ENCODE measurements at places on chromosomes 13 and 19.

DNA sequence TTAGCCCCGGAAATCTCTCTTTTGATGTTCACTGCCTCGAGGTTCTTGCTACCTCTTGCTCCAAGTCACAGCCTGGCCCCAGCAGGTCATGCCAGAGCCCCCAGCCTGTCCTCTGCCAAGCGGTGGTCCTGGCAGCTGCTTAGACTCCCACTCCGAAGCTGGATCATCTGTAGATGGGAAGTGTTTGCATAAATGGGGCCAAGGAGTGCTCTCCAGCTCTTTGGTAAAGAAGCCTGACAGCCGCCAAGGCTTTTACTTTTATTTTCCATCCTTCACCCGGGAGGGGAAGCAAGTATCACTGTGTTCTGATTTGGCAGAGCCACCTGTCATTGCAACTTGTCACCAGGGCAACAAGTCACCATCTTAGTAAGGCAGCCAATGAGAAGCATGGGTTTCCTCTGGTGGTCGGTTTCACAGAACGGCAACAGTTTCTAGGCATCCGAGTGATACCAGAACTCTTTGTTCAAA, 10.6 kb upstream of the RETN start:
- H3K27me3 ChIP-seq: no peaks in the 10 kb centered on the region
- no peaks in the 10 kb centered on the region for H3K4me1 ChIP-seq
- no peak overlapping the region for H3K4me3 ChIP-seq

DNA sequence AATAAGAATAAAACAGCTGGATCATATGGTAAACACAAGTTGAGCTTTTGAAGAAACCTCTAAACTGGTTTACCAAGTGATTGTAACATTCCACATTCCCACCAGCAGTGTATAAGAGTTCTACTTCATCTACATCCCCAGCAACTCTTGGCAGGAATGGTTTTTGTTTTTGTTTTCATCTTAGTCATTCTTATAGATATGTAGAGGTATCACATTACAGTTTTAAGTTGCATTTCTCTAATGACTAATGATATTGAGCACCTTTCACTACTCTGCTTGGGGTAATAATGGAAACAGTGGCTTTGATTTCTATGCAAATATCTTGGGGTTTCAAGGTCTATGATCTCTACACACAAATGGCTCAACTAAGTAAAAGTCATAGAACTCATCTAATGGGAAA, 614.5 kb downstream of the TBC1D4 start:
- no peak overlapping the region for H3K27ac ChIP-seq
- no peak for DNase-seq
- H3K4me1 ChIP-seq: no peaks in the 10 kb centered on the region
- H3K27me3 ChIP-seq: no peaks in the 10 kb centered on the region

- no peak overlapping the region for H3K4me3 ChIP-seq
- H3K27me3 ChIP-seq: no peaks in the 10 kb centered on the region
- H3K27ac ChIP-seq: no peak overlapping the region
- H3K4me1 ChIP-seq: peaks cover 8% of the 10 kb centered on the region
- no peak for DNase-seq
Observed at GRCh38 chr13:43129511-43130110, 106.2 kb downstream of the DNAJC15 start.

- DNase-seq: no peak
- no peak overlapping the region for H3K27ac ChIP-seq
- no peaks in the 10 kb centered on the region for H3K36me3 ChIP-seq
Observed at GRCh38 chr13:47846886-47847285, 154.2 kb downstream of the SUCLA2 start.

- peaks cover 11% of the 10 kb centered on the region for H3K36me3 ChIP-seq
- H3K27ac ChIP-seq: no peak overlapping the region
- no peaks in the 10 kb centered on the region for H3K4me1 ChIP-seq
- H3K27me3 ChIP-seq: peaks cover 2% of the 10 kb centered on the region
- DNase-seq: no peak
Observed at GRCh38 chr19:38399081-38399480, 3.8 kb upstream of the FAM98C start.

- no peaks in the 10 kb centered on the region for H3K36me3 ChIP-seq
- H3K27me3 ChIP-seq: 0 out of 2 replicates have a peak, but pooled peaks cover 2% of the 10 kb centered on the region
- H3K4me3 ChIP-seq: no peak overlapping the region
- DNase-seq: no peak
Observed at GRCh38 chr13:50222569-50223332, 207.5 kb downstream of the KCNRG start.

DNA sequence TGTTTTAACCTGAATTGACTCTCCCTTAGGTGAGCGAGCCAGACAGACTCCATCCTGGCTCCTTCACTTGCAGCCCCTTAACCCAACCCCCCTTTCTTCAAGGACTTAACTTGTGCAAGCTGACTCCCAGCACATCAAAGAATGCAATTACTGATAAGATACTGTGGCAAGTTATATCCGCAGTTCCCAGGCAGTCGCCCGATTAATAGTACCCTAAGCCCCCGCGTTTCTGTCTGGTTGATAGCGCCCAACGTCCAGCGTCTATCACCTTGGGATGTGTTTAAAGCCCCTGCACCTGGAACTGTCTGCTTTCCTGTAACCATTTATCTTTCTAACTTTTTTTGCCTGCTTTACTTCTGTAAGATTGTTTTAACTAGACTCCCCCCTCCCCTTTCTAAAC, 6.2 kb downstream of the HSD17B14 start:
- H3K27me3 ChIP-seq: no peaks in the 10 kb centered on the region
- no peak overlapping the region for H3K4me3 ChIP-seq
- no peak overlapping the region for H3K27ac ChIP-seq

- no peak overlapping the region for H3K4me3 ChIP-seq
- H3K36me3 ChIP-seq: no peaks in the 10 kb centered on the region
- no peak overlapping the region for H3K27ac ChIP-seq
- no peaks in the 10 kb centered on the region for H3K27me3 ChIP-seq
- DNase-seq: no peak
Observed at GRCh38 chr19:14533450-14533849, 4.1 kb downstream of the TECR start.

DNA sequence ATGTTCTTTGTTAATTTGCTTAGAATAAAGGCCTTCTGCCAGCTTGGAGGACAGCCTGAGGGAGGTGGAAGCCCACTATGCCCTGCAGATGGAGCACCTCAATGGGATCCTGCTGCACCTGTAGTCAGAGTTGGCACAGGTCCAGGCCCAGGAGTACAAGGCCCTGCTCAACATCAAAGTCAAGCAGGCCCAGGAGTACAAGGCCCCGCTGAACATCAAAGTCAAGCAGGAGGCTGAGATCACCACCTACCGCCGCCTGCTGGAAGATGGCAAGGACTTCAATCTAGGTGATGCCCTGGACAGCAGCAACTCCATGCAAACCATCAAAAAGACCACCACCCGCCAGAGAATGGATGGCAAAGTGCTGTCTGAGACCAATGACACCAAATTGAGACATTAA, 41.7 kb downstream of the ZNF85 start:
- no peaks in the 10 kb centered on the region for H3K4me1 ChIP-seq
- peak; percentile 47 for DNase-seq
- H3K27me3 ChIP-seq: no peaks in the 10 kb centered on the region
- H3K4me3 ChIP-seq: no peak overlapping the region
- H3K27ac ChIP-seq: no peak overlapping the region

DNA sequence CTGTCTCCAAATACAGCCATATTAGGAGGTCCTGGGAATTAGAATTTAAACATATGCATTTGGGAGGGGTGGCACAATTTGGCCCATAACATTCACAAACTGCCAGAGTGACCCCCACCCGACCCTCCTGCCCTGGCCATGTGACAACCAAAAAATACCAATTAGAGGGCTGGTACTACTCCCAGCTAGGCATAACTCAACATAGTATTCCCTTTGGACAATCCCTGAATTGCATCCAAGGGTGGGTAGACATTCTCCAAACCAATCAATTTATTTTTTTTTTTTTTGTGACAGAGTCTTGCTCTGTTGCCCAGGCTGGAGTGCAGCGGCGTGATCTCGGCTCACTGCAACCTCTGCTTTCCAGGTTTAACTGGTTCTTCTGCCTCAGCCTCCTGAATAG, 29.8 kb downstream of the CLEC17A start:
- no peak overlapping the region for H3K27ac ChIP-seq
- H3K27me3 ChIP-seq: no peaks in the 10 kb centered on the region
- no peaks in the 10 kb centered on the region for H3K4me1 ChIP-seq

DNA sequence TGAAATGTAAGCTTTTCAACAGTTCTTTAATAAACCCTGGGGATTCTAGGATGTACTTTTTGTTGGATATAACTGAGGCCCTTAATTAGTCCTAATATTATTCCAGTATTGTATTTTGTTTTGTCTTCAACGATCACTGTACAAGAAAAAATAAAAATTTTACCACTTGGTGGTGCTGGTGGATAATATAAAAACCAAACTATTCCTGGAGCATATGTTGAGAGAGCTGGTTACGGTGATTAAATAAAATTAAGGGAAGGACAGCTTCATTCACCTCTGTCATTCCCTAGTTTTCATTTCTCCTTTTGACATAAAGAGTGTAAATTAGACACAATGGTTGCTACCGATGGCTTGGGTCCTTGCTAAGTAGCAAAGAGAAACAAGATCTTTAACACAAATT, 598.6 kb upstream of the PCDH20 start:
- no peak for DNase-seq
- H3K4me3 ChIP-seq: no peak overlapping the region
- H3K27ac ChIP-seq: no peak overlapping the region
- H3K4me1 ChIP-seq: no peaks in the 10 kb centered on the region
- H3K36me3 ChIP-seq: no peaks in the 10 kb centered on the region
- no peaks in the 10 kb centered on the region for H3K27me3 ChIP-seq

- H3K4me3 ChIP-seq: no peak overlapping the region
- DNase-seq: no peak
- H3K4me1 ChIP-seq: peaks cover 2% of the 10 kb centered on the region
Observed at GRCh38 chr13:42981317-42981716, 10.7 kb downstream of the EPSTI1 start.

DNA sequence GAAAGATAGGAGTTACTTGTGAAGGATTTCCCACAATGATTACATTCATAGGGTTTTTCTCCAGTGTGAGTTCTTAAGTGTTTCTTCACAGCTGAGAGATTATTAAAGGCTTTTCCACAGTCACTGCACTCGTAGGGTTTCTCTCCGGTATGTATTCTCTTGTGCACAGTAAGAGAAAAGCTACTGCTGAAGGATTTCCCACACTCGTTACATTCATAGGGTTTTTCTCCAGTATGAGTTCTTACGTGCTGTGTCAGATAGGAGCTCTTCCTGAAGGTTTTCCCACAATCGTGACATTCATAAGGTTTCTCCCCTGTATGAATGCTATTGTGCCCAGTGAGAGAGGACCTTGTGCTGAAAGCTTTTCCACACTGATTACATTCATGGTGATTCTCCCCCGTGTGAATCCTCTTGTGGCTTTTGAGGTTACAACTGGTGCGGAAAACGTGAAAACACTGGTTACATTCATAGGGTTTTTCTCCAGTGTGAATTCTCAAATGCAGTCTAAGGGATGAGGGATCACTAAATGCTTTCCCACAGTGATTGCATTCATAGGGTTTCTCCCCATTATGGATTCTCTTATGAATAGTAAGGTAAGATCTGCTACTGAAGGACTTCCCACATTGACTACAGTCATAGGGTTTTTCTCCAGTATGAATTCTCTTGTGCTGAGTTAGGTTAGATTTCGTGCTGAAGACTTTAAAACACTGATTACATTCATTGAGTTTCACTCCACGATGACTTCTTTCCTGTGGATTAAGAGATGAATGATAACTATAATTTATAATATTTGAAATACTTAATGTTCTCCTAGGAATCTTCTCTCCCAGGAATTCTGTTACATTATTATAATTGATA, 20.6 kb downstream of the ZNF558 start:
- H3K27me3 ChIP-seq: no peaks in the 10 kb centered on the region
- no peaks in the 10 kb centered on the region for H3K4me1 ChIP-seq
- H3K36me3 ChIP-seq: peaks cover 92% of the 10 kb centered on the region
- no peak overlapping the region for H3K4me3 ChIP-seq
- DNase-seq: no peak

- no peak for DNase-seq
- no peak overlapping the region for H3K27ac ChIP-seq
- H3K27me3 ChIP-seq: no peaks in the 10 kb centered on the region
Observed at GRCh38 chr13:48078251-48078656, 16.6 kb downstream of the MED4 start.

DNA sequence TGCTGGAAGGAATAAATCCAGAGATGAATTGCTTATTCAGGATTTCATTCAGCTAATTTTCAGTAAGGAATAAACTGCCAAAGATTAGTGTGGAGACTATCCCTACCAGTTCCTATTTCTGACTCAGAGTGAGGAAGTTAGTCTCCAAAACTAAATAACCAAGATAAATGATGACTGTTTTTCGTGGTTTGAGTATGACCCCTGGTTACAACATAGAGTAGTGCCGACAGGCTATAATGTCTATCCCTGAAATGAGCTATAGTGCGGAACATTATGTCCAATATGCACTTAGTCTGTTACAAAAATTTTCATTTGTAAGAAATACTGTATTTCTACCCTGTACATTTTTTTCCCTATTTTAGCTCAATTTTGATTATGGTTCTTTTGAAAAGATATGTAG, 51.4 kb downstream of the NBEA start:
- H3K4me1 ChIP-seq: no peaks in the 10 kb centered on the region
- DNase-seq: no peak
- no peaks in the 10 kb centered on the region for H3K27me3 ChIP-seq

DNA sequence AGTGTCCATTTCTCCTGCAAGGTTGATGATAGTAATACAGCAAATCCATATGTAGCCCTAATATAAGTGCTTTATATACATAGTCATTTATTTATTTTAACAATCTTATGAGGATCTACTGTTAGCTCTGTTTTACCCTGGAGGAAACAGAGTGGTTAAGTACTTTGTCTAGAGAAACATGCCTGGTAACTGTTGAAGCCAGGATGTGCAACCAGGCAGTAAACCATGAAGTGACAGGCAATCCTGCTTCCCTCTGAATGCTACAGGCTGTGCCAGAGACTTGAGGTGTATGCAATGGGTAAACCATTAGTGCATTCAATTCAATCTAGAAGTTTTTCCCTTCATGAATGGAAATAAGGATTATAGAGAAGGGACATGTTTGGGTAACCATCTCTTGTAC, 911.0 kb downstream of the PCDH17 start:
- H3K36me3 ChIP-seq: no peaks in the 10 kb centered on the region
- H3K4me1 ChIP-seq: no peaks in the 10 kb centered on the region
- DNase-seq: no peak
- H3K4me3 ChIP-seq: no peak overlapping the region

- no peak overlapping the region for H3K4me3 ChIP-seq
- DNase-seq: peak; percentile 46
- H3K36me3 ChIP-seq: no peaks in the 10 kb centered on the region
- no peak overlapping the region for H3K27ac ChIP-seq
- H3K4me1 ChIP-seq: no peaks in the 10 kb centered on the region
Observed at GRCh38 chr13:62779161-62779560, 1363.5 kb upstream of the PCDH20 start.
